Activated CD4-positive, alpha-beta T cell treated with anti-CD3 and anti-CD28 coated beads for 48 hours (primary cell): ENCODE measurements at places on chromosomes 4 and X.
A peak's percentile ranks its signal among the peaks of the same experiment; 100 is the strongest.

DNA sequence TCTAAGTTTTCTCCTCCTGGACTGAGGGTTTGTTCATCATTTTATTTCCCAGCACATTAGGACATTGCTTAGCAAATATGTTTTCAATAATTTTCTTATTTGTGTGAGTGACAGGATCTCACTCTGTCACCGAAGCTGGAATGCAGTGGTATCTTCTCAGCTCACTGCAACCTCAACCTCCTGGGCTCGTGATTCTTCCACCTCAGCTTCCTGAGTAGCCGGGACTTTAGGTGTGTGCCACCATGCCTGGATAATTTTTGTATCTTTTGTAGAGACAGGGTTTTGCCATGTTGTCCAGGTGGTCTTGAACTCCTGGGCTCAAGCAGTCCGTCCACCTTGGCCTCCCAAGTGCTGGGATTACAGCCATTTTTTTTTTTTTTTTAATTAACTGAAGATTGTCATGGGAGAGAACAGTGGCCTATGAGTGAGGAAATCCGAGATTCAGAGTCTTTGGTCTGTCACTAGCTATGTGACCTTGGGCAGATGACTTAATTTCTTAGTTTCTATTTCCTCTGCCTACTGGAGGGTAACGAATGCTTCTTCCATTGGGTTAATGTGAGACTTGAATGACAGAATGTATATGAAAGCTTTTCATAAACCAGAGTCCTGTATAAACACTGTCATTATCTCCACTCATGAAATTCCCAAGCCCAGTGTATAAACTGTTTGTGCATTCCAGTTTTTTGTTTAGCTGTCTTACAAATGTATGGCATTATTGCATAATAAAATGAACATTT lies 23.9 kb downstream of the MOB1B start:
- no peak for DNase-seq

DNA sequence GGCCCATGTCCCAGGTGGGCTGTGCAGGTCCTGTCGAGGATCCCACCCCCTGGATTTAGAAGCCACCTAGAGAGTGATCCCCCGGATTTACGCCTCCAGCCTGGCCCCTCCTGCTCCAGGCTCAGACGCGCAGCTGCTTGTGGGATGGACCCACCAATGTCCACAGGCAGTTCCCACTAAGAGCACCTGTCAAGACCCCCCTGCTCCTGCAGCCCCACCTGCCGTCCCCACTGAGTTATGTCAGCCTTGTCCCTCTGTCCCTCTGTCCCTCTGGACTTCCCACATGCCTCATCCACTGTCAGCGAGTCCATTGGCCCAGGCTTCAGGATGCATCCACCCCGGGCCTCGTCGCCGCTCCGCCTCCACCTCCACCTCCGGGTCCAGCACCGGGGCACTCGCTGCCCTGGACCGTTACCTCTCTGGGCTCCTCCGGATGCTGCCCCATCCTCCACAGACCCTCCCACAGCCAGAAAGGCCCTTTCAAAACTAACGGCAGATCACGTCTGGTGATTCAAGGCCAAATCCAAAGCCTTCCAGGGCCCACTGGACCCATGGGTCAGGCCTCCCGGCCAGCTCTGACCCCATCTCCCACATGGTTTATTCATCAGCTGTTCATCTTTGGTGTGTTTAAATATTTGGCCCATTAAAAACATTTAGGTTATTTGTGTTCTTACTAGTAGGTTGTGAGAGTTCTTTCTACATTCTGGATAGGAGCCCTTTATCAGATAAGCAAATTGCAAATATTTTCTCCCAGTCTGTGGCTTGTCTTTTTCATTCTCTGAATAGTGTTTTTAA lies 28.3 kb downstream of the HTRA3 start:
- DNase-seq = no peak

- no peak for DNase-seq
Measured at GRCh38 chr4:77263247-77263646, 106.2 kb downstream of the CCNG2 start.

DNA sequence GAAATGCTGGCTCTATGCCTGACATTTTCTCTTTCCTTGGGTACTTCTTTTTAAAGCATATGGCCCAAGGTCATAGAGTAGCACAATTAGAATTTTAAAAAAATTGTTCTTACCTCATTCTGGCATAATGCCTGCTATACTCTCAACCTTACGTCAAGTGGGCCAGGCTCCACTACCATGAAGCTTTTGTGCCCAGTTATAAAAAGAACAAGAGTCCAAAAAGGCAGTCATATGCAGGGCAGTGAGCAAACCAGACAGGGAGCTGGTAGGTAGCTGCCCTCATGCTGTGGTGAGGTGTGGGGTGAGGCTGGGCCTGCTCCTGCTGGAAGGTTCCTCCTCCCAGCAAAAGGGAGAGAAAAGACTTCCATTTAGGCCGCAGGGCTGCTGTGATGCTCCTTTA lies 64.4 kb upstream of the UCP1 start:
- DNase-seq = no peak

DNA sequence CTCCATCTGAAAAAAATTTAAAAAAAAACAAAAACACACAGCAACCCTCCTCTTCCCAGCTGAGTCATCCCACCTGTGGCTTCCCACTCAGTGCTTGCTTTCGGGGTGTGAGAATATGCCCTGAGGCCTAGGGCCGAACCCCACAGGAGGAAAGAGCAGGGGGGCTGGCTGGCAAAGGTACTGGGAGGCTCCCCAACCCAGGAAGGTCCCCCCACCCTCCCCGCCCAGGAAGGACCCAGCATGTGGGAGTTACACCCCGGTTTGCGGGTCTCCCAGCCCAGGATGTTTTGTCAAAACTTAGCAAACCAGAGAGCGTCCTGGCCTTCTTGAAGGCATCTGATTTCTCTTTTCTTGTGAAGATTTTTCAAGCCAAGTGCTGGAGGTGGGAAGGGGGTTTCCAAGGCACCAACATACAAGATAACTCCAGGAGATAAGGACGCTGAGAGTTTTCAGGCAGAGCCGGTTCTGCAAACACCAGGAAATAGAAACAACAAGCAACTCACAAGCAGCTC lies 25.7 kb upstream of the CSF2RA start:
- DNase-seq = peak; percentile 58

GRCh38 chr4:97235521-97235920 lies 907.8 kb downstream of the STPG2 start:
- DNase-seq = no peak
